Activated CD4-positive, alpha-beta T cell treated with anti-CD3 and anti-CD28 coated beads for 48 hours (primary cell): ENCODE measurements at places on chromosomes 5 and 9.

- DNase-seq = peak; percentile 53
These were observed 13.5 kb upstream of the RALGDS start for GRCh38 chr9:133134388-133135145.

- no peak for DNase-seq
These were observed 161.8 kb upstream of the CLINT1 start for GRCh38 chr5:158020555-158021418.

DNA sequence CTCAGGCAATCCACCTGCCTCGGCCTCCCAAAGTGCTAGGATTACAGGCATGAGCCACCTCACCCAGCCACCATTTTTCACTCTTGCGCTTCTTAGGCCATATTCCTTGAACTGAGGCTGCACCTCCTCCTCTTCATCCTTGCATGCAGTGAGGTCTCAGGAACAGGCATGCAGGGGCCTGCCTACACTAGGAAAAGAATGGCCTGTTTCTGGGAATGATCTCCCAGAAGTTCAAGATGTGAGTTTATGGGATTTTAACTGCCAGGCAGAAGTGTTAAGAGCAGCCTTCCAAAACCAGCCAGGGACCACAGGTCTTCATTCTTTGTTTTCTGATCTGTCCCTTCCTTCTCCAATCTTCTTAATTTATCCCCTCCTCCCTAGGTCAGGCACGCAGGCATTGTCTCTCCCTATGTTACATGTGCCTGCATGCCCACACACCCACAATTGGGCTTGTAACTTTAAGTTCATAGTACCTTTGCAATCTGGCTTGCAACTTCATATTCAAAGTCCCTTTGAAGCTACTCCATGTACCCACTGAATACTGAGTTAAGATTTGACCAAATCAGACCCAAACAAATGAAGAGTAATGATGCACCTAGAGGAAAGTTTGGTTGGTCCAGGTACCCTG lies 10.5 kb upstream of the HSPA4 start:
- no peak for DNase-seq

- no peak for DNase-seq
These were observed 242.1 kb downstream of the CWC27 start for GRCh38 chr5:65010841-65011240.

GRCh38 chr5:134438721-134439123 lies 27.0 kb upstream of the CDKN2AIPNL start:
- DNase-seq = no peak

GRCh38 chr5:143700994-143701393 lies 111.0 kb upstream of the HMHB1 start:
- no peak for DNase-seq

- DNase-seq = no peak
These were observed 112.8 kb downstream of the C9orf152 start for GRCh38 chr9:110095161-110095595.
